ENCODE measurements at places on chromosomes 1 and 21.

DNA sequence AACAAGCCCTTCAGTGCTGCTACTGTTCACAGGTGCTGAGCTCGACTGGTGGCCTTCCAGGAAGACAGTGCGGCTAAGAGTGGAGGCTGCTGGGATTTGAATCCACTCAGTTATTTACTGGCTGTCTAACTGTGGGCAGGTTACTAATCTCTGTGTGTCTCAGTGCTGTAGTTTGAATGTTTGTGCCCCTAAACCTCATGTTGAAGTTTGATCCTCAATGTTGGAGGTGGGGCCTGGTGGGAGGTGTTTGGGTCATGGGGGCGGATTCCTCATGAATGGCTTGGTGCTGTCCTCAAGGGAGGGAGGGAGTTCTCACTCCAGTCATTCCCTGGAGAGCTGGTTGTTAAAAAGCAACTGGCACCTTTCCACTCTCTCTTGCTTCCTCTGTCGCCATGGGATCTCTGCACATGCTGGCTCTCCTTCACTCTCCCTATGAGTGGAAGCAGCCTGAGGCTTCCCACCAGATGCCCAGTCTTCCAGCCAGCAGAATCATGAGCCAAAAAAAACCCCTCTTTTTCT lies 334.8 kb downstream of the RPS6KC1 start:
- no peak for DNase-seq

- no peak for DNase-seq
Observed at GRCh38 chr1:9361630-9362260, 69.1 kb downstream of the SPSB1 start.

- no peak for DNase-seq
Observed at GRCh38 chr1:205693421-205693991, 13.2 kb upstream of the SLC45A3 start.

DNA sequence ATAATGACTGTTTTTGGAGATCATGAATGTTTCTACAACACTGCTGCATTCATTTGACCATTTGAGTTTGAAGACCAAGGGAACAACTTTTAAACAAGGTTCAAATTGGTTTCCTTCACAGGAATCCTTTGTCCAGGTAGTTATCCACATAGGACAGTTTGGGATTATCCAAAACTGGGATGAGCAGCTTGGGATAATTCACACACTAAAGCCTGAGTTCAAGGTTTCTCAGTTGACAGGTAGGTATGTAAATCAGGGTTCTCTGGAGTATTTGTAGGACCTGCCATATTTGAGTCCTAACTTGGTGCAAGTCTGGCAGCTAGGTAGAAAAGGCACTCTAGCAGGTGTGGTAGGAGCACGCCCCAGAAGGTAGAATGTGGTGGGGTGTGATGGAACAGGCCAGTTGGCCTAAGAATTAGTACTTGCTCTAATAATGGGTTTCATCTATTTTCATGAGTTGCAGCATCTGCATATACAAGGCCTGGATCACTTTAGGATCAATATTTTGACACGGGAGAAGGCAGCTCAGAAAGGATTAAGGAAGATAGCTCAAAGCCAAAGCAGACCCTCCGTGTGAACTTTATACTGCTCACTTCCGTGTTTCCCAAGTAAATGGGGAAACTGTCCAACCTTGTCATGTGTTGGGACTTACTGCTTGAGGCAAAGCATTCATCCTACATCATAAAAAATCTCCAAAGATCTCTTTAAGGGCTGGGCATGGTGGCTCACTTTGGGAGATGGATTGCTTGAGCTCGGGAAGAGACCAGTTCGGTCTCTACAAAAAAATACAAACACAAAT lies 14.1 kb upstream of the RAB42 start:
- DNase-seq: no peak

DNA sequence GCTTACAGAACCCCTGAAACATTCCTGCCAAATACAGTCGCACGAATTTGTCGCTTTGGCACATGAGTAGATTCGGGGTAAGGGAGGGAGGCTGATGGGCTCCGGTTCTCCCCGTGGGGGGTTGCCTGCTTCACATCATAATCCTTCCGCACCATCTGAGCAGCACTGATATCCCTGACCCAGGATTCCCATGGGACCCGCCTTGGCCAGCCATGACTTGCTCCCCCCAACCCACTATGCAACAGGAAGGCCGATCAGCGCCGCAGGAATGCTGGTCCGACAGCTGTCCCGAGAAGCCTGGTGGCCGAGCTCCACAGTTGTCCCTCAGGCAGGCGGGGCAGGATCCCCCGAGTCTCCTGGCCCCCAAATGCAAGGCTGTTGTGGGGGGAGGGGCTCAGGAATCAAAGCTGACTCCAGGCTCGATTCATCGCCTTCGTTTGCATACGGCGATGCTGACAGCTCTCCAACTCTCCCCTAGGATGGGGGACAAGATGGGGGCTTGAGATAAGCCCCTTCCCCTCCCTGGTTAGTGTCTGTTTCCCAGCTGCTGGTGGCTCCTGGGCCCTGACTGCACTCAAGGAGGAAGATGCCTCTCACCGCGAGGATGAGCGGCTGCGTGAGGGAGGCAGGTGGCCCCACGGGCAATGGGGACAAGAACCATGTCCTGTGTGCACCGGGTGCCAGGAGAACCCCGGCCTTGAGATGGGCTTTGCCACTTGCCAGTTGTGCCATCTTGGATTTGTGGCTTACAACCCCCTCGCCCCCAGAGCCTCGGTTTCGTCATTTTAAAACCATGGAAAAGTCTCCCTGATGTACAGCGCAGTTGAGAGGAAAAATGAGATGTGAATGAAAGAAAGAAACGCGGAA lies 9.3 kb downstream of the DRAXIN start:
- DNase-seq: no peak

DNA sequence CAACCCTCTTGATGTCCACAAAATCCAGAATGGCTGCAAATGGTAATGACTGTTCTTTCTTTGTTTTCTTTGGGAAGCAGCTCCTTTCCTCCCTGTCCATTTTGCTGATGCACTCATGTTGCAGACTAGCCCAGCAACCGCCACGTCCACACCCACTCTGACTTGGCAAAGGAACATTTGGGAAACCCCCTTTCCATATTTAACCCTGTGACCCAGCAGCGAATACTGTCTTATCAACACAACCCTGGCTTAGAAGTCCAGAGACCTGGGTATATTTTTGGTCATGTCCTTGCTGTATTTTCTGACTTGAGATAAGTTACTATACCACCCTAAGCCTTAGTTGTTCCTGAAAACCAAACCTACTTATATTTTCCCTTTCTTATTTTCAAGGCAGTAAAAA lies 18.1 kb upstream of the SHE start:
- DNase-seq: no peak

GRCh38 chr1:81679942-81680341 lies 120.8 kb upstream of the ADGRL2 start:
- no peak for DNase-seq

Data from NCI-H2081 treated with DMSO at 0.1 percent for 48 hours (cell line).